ENCODE measurements at places on chromosomes 5 and 9. TPM values are rescaled to one million over a fixed set of nuclear protein-coding genes. Genes with fewer than 3 reads are reported as not detected.

DNA sequence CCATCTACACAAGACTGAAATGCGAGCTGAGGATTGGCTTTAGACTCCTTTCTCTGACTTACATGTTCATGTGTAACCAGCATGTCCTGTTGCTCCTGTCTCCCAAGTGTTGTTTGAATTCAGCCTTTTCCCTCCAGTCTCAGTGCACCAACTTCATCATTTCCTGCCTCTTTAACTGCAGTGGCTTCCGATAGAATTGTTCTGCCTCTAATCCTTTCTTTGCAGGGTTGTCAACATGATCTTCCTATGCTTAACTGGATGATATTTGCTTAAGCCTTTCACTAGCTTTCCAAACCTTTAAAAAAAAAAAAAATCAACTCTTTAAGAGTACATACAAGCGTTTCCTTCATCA, 6.7 kb upstream of the FYB1 start:
- DNase-seq, result no peak
- no peak overlapping the region for H3K4me3 ChIP-seq
- H3K27ac ChIP-seq, result no peak overlapping the region
- H3K36me3 ChIP-seq, result no peaks in the 10 kb centered on the region
- no peaks in the 10 kb centered on the region for H3K4me1 ChIP-seq

DNA sequence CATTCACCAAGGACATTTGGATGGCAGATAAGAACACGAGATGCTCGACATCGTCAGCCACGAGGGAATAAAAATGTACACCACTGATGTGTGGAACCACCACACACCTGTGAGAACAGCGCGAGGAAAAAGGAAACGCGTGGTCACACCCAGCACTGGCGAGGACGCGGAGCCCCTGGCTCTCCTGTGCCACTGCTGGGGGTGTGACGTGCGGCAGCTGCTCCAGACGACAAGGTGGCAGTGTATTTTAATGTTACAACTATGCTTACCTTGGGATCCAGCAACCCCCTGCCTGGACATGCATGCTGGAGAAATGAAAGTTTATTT, 13.6 kb upstream of the CEP72 start:
- no peaks in the 10 kb centered on the region for H3K4me1 ChIP-seq
- H3K27me3 ChIP-seq, result peaks cover 20% of the 10 kb centered on the region
- no peak for DNase-seq

- H3K27me3 ChIP-seq, result no peaks in the 10 kb centered on the region
- peak; percentile 44 for DNase-seq
- H3K4me3 ChIP-seq, result no peak overlapping the region
Observed at GRCh38 chr5:129770024-129770820, 22.3 kb downstream of the MINAR2 start.

DNA sequence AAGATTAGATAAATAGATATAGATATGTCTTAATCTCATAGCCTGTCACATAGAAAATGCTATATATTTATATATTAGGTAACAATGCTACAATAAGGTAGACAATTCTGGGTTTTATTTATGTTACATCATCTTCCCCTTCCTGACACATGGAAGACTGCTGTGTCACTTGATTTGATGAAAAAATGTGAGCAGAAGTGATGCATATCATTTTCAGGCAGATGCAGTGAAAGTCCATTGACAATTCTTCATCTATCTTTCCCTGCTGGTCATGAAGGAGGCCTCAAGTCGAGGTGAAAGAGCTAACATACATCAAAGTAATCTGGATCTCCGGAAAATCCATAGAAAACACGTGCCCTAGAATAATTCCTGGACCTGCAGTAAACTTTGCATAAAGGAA, 57.8 kb upstream of the CHD1 start:
- no peaks in the 10 kb centered on the region for H3K4me1 ChIP-seq
- DNase-seq, result no peak
- no peaks in the 10 kb centered on the region for H3K27me3 ChIP-seq
- H3K27ac ChIP-seq, result no peak overlapping the region
- H3K36me3 ChIP-seq, result no peaks in the 10 kb centered on the region

DNA sequence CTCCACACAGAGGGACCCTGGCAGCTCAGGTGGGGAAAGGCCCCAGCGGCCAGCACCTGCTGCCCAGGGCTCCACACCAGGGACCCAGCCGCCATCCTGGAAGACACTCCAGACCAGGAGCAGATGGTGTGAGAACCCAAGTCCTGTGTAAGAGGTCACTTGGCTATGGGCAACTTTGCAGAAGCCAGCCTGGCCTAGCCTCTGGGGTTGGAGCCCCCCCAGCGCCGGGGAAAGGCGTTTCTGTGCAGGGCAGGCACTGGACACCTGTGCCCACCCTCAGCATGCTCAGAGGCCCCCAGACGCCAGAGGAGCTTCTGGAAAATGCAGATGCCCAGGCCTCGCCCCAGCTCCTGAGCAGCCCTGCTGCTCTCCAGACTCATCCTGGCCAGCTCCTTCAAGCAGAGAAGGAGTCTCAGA, 34.0 kb downstream of the RASGEF1C start:
- no peak overlapping the region for H3K27ac ChIP-seq
- DNase-seq, result no peak
- H3K4me3 ChIP-seq, result no peak overlapping the region
- no peaks in the 10 kb centered on the region for H3K27me3 ChIP-seq

DNA sequence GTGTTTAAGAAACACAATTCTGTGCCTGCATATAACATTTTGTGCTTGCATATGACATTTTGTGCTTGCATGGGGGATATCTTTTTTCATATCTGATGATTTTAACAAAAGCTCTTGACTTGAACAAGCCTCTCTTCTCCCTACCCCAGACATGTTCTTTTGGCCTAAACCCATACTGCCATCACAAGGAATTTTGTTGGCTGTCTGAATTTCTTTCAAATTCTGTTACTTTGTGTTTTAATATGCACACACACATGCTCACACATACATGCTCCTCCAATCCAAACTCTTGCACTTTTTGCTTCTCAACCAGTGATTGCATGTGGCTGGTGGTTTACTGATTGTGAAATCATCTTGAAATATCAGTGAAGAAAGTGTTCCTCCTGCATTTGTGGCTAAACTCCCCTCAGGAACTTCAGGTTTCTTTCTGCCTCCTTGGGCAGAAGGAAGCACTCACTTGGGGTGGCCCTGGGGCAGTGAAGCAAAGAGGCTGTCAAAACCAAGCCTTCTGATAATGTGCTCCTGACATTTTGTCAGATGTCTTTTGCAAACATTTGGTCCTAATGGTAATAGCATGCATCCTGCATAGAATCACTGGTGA, 377.2 kb upstream of the KLF4 start:
- no peaks in the 10 kb centered on the region for H3K4me1 ChIP-seq
- no peak overlapping the region for H3K4me3 ChIP-seq
- DNase-seq, result peak; percentile 24
- H3K27me3 ChIP-seq, result peaks cover 2% of the 10 kb centered on the region

DNA sequence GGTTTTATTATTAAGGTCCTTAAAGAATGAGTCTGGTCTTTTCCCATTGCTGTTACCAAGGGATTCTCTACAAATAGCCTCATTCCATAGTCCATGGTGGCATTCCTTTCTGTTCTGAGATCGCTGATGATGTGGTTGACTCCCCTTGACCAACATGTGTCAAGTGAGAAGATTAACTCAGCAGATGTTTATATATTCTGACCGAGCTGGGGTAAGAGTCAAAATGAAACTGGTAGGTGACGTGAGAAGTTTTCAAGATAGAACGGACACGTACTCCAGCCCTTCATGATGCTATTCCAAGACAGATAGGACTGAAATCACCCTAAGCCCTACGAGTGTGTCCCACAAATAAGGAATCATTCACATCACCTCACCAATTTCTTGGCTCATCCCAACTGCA, 155.5 kb upstream of the WWC1 start:
- no peak overlapping the region for H3K27ac ChIP-seq
- no peak for DNase-seq
- no peaks in the 10 kb centered on the region for H3K27me3 ChIP-seq
- H3K36me3 ChIP-seq, result no peaks in the 10 kb centered on the region
- no peaks in the 10 kb centered on the region for H3K4me1 ChIP-seq

DNA sequence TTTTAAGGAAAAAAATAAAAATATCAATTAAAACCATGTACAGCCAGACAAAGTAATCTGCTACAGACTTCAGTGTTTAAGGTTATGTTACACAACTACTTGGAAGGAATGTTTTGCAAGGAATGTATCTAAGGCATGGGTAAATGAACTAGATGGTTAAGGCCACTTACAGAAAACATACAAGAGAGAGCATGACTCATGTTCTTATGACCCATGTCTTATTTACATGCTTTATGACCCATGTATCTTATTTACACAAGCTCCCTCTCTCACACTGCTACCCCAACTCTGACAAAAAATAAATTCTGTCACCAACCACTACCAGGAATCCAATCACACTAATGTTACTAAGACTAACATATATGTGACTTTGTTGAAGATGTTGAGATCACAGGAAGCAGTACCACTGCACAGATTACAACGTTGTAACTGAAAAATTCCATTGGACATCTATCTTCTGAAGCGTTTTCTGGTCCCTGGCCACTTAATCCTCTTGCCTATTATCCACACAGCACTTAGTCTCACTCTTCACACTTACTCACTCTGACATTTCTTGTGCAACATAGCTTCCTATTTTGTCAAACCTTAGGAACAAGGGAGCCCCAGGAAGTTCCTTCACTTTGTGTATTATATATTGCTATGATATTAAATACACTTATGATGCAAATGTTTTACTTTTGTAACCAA, 1630.1 kb upstream of the C9orf72 start:
- H3K27me3 ChIP-seq, result no peaks in the 10 kb centered on the region
- no peak overlapping the region for H3K4me3 ChIP-seq
- no peaks in the 10 kb centered on the region for H3K4me1 ChIP-seq
- DNase-seq, result no peak
- H3K27ac ChIP-seq, result no peak overlapping the region
- H3K36me3 ChIP-seq, result no peaks in the 10 kb centered on the region

- H3K36me3 ChIP-seq, result no peaks in the 10 kb centered on the region
- no peaks in the 10 kb centered on the region for H3K4me1 ChIP-seq
- H3K27ac ChIP-seq, result no peak overlapping the region
Observed at GRCh38 chr9:24451346-24451745, 94.4 kb downstream of the IZUMO3 start.

- no peak overlapping the region for H3K4me3 ChIP-seq
- H3K4me1 ChIP-seq, result peaks cover 5% of the 10 kb centered on the region
- DNase-seq, result peak; percentile 6
- H3K27ac ChIP-seq, result no peak overlapping the region
- H3K27me3 ChIP-seq, result no peaks in the 10 kb centered on the region
Observed at GRCh38 chr9:97237311-97237786, 70.1 kb upstream of the CCDC180 start.

- no peaks in the 10 kb centered on the region for H3K36me3 ChIP-seq
- no peak for DNase-seq
- no peak overlapping the region for H3K4me3 ChIP-seq
- no peaks in the 10 kb centered on the region for H3K4me1 ChIP-seq
- no peak overlapping the region for H3K27ac ChIP-seq
Observed at GRCh38 chr5:159905496-159905895, 10.8 kb upstream of the ADRA1B start.

DNA sequence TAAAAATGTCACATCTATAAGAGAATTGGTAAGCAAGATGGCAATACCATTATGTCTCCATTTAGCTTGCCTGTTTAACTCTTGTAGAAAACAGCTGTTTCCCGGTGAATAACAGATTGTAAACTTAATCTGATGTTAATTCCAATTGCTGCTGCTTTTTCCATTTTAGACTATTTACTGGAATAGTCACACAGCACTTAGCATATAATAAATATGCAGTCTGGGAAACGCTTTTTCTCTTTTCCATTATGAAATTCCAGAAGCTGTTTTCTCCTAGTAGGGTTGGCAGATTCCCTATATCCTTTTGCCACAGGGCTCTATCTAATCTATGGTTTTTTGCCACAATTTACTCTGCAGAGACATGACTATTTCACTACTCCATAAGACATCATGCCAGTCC, 148.0 kb downstream of the CEMIP2 start:
- H3K36me3 ChIP-seq, result no peaks in the 10 kb centered on the region
- H3K27me3 ChIP-seq, result no peaks in the 10 kb centered on the region
- DNase-seq, result peak; percentile 85
- no peak overlapping the region for H3K4me3 ChIP-seq

- DNase-seq, result no peak
- no peaks in the 10 kb centered on the region for H3K36me3 ChIP-seq
- no peaks in the 10 kb centered on the region for H3K4me1 ChIP-seq
- H3K4me3 ChIP-seq, result no peak overlapping the region
- H3K27me3 ChIP-seq, result no peaks in the 10 kb centered on the region
Observed at GRCh38 chr5:155052532-155052931, 39.0 kb downstream of the KIF4B start.

GRCh38 chr9:134526584-134527477, 114.8 kb upstream of the COL5A1 start:
- peak overlapping the region; percentile 92 for H3K27ac ChIP-seq
- peaks cover 27% of the 10 kb centered on the region for H3K4me1 ChIP-seq
- H3K36me3 ChIP-seq, result no peaks in the 10 kb centered on the region
- H3K27me3 ChIP-seq, result peaks cover 7% of the 10 kb centered on the region

DNA sequence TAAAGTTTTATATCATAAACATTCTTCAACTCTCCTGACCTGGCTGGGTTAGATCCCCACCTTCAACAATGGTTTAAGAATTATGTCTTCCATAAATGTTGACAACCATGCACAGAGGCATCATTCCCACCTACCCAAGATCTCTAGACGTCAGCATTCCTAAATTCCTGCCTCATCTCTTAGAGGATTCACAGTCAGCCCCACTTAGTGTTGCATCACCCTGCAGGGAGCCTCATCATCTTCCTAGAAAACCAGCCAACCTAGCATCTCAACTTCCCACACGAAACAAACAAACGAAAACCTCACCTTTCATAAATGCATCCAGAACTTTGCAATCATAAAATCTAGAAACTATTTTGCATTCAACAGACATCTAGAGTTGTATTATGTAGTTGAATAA, 816.1 kb upstream of the C9orf72 start:
- no peak overlapping the region for H3K4me3 ChIP-seq
- no peak for DNase-seq
- H3K4me1 ChIP-seq, result no peaks in the 10 kb centered on the region

DNA sequence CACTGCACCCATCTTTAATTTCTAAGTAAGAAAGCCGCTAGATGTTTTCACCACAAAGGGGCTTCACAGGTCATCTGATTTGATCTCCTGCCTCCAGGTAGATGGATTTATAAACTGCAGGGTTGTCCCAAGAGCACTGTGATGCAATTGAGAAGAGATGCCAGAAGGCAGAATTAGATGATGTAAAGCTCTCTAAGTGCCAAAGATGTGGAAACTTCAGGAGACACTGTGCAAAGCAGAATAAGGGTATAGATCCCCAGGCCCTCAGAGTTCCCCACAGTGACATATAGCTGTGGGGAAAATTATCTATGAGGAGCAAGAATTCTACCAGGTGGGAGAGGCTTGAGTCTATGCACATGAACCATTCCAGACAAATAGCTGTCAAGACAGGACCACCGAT, 90.5 kb downstream of the FSTL4 start:
- no peak overlapping the region for H3K4me3 ChIP-seq
- no peak for DNase-seq
- no peak overlapping the region for H3K27ac ChIP-seq
- H3K4me1 ChIP-seq, result peaks cover 14% of the 10 kb centered on the region

SELENOP gene
- total RNA-seq, result 142 TPM

ANKRD20A1 gene
- total RNA-seq, result 0.44 TPM

ANKDD1B gene
- total RNA-seq, result 0.98 TPM

SEMA5A gene
- 26.5 TPM for total RNA-seq

PCDHA9 gene
- 0.04 TPM for total RNA-seq

OTP gene
- not detected for total RNA-seq

DNM1 gene
- total RNA-seq, result 18.5 TPM

BTNL8 gene
- 0.09 TPM for total RNA-seq

SLC25A46 gene
- total RNA-seq, result 40.2 TPM

PCDHB14 gene
- 4.8 TPM for total RNA-seq

ASPN gene
- 473 TPM for total RNA-seq

TEX48 gene
- total RNA-seq, result not detected

HRCT1 gene
- total RNA-seq, result 1.2 TPM

PCDHGC3 gene
- 52.7 TPM for total RNA-seq

CARTPT gene
- total RNA-seq, result not detected

LTC4S gene
- 2.3 TPM for total RNA-seq

SV2C gene
- under 0.01 TPM for total RNA-seq

Data from muscle of leg (tissue), 16 donors.